ENCODE measurements at places on chromosomes 5 and 9. TPM values are rescaled to one million over a fixed set of nuclear protein-coding genes. Genes with fewer than 3 reads are reported as not detected.
A peak's percentile ranks its signal among the peaks of the same experiment; 100 is the strongest.

Gene SUSD3
- total RNA-seq: 12.3 TPM

Gene CSF1R
- total RNA-seq: 2.7 TPM

Gene LTC4S
- total RNA-seq: 0.57 TPM

- DNase-seq: no peak
Measured at GRCh38 chr9:109035684-109036423, 22.6 kb upstream of the CTNNAL1 start.

Gene INSL6
- not detected for total RNA-seq

GRCh38 chr9:83067579-83067978 lies 4.6 kb upstream of the RASEF start:
- DNase-seq: no peak

GRCh38 chr9:37574241-37574721 lies 1.9 kb downstream of the FBXO10 start:
- no peak for DNase-seq

Gene CANX
- total RNA-seq: 694 TPM

Gene TSSK1B
- not detected for total RNA-seq

- no peak for DNase-seq
Measured at GRCh38 chr5:174725261-174725990, 1.0 kb downstream of the MSX2 start.

DNA sequence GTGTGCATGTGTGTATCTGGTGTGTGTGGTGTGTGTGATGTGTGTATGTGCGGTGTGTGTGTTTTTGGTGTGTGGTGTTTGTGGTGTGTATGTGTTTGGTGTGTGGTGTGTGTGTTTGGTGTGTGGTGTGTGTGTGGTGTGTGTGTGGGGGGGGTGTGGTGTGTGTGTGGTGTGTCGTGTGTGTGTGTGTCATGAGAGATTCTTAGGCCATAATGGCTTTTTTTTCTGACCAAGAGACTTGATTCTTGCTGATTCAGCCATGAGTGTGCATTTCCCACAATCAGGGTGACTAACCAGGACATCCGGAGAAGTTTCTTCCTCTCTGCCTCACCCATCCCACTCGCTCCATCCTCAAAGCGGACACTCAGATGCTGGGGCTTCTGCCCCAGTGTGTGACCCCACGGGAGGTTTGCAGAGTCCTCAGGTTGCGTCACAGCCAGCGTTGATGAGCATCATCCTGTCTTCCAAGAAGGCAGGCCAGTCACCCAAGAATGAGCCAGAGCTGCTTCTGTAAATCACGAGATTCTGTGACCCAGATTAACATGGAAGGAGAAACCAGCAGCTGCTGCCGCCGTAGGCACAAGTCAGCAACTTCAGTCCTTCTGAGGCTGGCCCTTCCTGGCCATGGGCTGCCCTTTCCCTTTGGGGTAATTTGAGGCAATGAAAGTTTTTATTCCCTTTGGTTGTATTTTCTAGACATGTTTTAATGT lies 12.5 kb upstream of the CTSL start:
- DNase-seq: no peak

Gene BTF3
- total RNA-seq: 1,052 TPM

GRCh38 chr5:160237571-160238093 lies 8.3 kb downstream of the FABP6 start:
- no peak for DNase-seq

Gene DDX4
- not detected for total RNA-seq

Gene IFNA4
- total RNA-seq: not detected

DNA sequence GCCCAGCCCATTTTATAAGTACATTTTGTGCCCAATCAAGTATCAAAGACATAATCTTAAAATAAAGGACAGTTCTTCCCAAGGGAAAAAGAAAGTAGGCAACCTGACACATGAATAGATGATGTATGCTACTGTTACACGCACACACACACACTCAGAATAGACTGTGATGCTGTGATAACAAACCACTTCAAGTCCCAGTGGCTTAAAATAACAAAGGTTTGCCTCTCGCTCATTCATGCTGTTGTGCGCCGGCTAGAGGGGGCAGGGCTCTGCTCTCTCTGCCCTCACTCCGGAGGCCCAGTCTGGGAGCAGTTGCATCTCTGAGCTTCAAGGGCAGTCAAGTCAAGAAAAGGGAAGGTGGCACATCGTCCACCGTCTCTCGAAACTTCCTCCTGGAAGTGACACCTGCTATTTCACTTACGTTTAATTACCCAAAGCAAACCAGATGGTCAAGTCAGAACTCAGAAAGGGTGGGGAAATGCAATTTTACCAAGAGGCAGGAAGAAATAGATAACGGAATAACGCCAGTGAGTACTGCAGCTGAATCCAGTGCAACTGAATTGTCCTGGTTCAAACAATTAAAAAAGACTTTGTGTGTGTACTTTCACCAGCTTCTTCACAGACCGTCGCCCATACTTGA lies 43.3 kb downstream of the ANKRD33B start:
- no peak for DNase-seq

Gene PCA3
- not detected for total RNA-seq

Gene PRRX2
- 0.66 TPM for total RNA-seq

DNA sequence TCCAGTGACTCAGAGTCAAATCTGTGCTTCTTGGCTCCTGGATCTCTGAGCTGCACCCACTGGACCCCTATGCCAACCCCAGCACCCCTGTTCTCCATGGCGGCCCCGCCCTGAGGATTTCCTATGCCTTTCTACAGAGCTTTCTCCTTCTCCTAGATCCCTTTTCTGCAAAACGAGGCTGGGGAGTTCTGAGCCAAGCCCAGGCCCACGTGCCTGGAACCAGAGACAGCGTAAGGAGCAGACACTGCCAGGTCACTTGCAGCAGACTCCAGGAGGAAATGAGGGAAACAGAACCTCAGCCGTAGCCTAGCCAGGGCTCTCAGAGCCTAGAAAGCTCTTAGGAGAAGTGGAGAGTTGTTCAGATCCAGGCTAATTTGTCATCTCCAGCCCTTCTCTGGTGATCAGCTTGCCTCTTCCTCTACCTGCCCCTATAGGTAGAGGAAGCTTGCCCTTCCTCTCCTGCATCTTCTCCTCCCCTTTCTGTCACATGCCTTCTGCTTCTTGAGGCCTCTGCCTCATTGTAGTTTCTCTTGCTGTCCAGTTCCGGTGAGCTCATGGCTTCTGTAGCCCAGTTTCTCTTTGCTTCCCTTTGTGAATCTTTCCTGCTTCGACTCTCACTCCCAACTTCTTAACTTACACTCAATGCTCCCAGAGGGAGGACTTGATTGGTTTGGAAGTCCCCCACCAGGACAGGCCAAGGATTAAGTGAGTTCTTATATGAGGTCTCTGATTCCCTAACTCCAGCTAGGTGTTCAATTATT lies 163.4 kb downstream of the RGS3 start:
- DNase-seq: no peak

DNA sequence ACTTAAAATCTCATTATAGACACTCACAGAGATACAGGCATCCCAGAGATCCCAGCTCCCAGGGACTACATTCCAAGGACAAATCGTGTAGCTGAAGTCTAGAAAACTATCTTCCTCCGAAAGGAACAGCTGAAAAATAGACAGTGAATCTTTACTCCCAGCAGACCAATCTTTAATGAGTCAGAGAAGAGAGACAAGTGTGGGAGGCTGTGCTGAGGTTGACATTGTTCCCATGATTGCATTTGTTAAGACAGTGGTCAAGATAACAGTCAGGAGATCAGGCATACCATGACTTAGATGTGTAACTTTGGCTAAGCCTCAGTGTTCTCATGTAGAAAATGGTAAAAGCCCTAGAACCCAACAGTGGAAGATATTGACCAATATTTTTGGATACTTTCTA lies 120.7 kb downstream of the PAPPA start:
- DNase-seq: no peak

GRCh38 chr5:156681265-156681664 lies 168.8 kb upstream of the PPP1R2B start:
- no peak for DNase-seq

DNA sequence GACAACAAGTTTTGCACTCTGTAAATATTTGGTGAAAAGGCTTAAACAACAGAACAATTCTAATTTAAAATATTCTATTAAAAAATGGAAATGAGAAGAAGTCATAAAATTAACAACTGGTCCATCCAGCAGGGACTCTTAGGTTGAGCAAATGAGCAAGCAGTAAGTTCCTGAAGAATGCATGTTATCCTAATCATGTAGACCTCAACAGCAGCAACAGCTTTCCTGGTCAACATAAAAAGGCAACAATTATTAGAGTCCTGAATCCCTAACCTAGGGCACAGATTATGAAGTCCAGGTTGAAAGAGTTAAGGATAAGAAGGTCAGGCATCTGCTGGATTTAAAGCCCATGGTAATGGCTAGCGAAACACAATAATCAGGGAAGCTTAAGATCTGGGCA lies 120.9 kb downstream of the SSBP2 start:
- DNase-seq: no peak

GRCh38 chr9:94761481-94761880 lies 35.0 kb downstream of the AOPEP start:
- no peak for DNase-seq

- DNase-seq: no peak
Measured at GRCh38 chr5:95068289-95068910, 216.5 kb downstream of the MCTP1 start.

Gene SPINK6
- total RNA-seq: not detected

GRCh38 chr9:71826279-71826678 lies 58.0 kb upstream of the CEMIP2 start:
- no peak for DNase-seq

- no peak for DNase-seq
Measured at GRCh38 chr5:116495786-116496357, 78.8 kb downstream of the SEMA6A start.

- DNase-seq: no peak
Measured at GRCh38 chr5:72537166-72537565, 30.0 kb upstream of the ZNF366 start.

- no peak for DNase-seq
Measured at GRCh38 chr5:32261198-32261597, 51.5 kb downstream of the MTMR12 start.

Gene SLC46A2
- total RNA-seq: not detected

Gene MYMK
- total RNA-seq: not detected

Gene ERAP2
- total RNA-seq: 37.0 TPM

DNA sequence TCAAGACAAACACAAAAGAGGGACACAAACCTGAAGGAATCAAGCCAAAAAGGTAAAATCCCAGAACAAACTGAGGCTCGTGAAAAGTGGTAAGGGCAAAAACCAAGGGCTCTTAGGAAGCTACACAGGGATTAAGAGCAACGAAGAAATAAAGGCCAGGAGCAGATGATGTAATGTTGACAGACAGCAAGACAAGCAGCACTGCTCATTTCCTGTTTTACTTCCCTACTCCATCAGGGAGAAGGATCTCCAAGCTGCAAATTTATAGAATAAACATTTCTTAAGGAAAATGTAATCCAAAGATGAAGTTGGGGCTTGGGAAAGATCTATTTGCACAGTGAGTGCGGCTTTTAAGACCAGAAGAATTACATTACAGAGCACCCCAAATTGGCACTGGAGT lies 182.3 kb upstream of the MAP1B start:
- no peak for DNase-seq

GRCh38 chr5:146697211-146697610 lies 181.2 kb upstream of the GPR151 start:
- no peak for DNase-seq

DNA sequence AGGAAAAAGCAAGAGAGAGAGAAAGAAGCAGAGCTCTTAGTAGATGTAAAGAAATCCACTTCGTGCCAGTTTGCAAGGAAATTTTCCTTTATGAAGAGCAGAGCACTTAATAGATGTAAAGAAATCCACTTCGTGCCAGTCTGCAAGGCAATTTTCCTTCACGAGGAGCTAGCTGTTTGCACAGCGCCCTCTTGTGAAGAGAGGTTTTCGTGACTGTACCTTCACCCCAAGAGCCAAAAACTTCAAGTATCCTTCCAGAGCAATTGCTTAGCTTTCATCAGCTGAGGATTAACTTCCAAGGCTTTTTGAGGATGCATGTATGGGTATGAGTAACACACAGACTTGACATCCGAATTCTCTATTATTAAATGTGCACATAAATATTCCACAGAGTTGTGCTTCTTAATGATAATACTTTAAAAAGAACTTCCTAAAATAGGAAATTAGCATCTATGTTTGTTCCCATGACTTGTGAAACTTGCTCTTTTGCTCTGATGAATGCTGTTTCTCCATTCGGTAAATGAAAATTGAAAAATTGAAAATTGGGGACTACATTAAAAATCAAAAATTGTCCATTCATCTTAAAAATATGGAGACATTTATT lies 525.6 kb downstream of the PDE4D start:
- peak; percentile 8 for DNase-seq

DNA sequence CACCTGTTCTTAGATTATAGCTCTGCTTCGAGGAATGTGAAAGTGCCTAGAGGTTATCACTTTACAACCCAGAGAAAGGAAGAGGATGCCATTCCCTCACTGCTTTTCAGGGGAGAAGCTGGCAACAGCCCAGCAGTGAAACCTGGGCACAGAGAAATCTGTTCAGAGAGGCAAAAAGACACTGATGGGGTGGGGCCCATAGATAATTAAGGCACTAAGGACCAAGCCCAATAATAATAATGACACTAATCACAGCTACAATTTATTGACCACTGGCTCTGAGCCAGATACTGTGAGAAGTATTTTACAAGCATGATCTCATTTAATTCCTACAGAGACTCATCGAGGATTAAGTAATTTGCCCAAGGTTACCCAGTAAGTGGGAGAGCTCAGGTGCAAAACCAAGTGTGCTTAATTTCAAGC lies 168.3 kb downstream of the PIK3R1 start:
- no peak for DNase-seq

DNA sequence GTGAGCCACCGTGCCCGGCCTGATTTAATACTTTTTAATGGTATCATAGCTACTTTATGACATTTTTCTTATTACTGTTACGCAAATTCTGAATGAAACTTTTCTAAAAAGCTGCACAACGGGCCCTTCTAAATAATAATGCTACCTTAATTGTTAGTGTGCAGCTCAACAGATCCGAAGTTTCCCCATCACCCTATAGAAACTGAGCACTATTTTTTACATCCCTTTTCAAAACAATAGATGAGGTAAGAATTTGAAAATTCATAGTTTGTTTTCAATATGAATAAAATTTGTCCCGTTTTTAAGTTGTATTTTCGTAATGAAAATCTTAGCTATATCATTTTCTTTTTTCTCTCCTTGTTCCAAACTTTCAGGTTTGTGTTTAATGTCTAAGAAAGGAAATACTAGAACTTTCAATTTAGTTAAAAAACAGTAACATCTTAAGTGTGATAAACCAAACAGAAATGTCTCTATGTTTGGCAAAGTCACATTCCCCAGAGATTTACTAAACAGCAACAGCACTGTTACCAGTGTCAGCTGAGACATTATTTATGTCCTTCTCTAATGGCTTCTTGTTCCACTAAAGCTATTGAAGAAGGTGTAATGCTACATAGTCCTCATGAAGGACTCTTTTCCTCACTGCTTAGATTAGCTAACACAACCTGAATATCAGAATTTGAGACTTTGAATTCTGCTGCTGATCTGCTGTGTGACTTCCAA lies 22.9 kb downstream of the KIF2A start:
- DNase-seq: no peak

Gene KCNIP1
- total RNA-seq: not detected

DNA sequence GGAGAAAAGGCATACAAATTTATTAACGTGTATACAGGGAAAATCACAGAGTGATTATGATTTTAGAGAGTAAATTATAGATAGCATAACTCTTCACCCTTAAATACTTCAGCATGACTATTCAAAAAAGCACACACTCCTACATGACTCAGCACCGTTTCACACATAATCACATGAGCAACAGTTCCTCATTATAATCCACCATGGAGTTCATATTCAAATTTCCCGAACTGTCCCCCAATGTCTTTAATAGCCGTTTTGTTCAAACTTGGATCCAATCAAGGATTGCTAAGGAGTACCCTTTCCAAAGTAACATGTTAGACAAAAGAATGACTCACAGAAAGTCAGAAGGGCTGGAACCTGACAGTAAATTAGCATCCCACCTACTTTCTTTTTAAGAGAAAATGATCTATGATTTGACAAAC lies 32.1 kb downstream of the RAPGEF1 start:
- no peak for DNase-seq

Data from CD8-positive, alpha-beta memory T cell (primary cell).